ENCODE measurements at places on chromosomes 5 and 9.
A peak's percentile ranks its signal among the peaks of the same experiment; 100 is the strongest.

- DNase-seq: no peak
Measured at GRCh38 chr9:132862533-132862932, 15.6 kb downstream of the AK8 start.

- no peak for DNase-seq
Measured at GRCh38 chr5:169667896-169668674, 31.0 kb downstream of the DOCK2 start.

GRCh38 chr5:44446399-44446798, 57.2 kb upstream of the FGF10 start:
- DNase-seq: no peak

- no peak for DNase-seq
Measured at GRCh38 chr5:67393211-67393610, 196.6 kb upstream of the CD180 start.

DNA sequence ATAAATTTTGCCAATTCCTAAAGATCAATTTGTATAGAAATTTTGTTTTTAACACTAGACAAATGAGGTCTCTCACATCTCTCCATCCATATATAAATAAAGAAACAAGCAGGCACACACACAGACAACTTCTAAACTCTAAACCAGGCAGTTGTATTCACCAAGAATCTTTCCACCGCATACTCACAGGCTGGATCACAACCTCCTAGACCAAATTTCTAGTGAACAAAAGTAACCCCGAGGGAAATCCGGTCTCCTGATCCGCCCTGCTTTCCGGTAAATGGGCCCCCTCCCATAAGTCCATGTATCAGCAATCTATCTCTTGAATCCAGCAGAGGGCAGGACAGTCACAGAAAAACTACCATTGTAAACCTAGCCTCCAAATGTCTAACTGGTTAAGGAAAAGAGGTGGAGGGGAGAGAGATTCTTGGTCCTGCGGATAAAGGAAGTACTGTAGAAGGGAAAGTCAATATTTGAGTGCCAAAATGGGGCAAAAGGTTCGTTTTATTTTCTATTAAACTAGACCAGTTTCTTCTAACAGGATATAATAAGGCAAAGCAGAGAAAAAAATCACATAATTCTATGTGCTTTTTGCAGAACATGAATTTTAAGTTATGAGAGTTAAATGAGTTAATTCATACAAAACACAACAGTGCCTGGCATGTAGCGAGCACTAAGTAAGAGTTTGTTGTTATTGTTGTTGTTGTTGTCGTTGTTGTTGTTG, 4.8 kb upstream of the SMU1 start:
- peak; percentile 82 for DNase-seq

GRCh38 chr5:78795757-78796156, 147.2 kb upstream of the LHFPL2 start:
- no peak for DNase-seq

DNA sequence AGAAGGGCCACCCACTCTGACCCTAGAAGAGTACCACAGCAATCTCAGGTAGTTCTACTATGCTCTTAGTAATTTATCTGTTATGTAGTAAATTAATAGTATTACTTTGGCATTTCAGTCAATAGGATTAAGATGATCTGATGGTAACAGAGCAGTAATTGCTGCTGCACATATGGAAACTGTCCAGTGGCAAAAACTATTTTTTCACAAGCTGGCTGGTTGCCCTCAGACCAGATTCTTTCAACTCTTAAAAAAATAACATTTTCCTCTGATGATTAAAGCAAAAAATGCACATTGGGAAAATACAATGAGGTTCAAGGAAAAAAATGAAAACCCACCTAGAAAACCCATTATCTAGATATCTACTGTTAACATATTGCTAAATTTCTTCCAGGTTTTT, 19.7 kb downstream of the GLRA1 start:
- DNase-seq: no peak

DNA sequence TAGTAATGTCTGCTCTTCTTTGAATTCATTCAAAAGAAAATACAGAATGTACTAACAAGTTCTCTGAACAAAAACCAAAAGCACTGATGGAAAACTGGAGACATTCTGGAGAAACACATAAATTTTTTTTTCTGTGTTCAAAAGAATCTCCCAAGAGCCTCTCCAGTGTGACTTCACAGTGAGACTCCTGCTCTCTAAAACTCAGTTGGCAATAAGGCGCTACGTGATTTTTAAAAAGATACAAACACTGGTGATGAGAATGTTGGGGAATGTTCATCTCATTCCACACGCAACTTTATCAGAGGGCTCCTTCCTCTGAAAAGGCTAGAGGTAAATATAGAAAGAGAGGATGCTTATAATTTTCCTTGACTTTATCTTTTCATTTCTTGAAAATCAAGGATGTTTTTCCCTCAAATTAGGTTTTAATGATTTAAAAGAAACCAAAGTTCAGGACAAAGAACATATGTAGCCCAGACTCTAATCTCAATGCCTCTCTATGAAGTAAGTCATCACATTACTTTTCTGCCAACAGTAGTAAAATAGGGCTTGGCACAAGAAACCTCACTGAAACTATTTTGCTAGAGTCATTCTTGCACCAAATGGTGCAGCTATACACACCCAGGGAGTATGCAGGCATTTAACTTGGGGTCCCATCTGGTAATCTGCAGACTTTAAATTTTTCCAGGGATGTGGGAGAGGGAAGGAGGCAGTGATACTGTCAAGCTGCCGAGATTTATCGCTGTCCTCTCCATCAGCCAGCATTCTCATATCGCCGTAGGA, 12.9 kb upstream of the AOPEP start:
- no peak for DNase-seq

DNA sequence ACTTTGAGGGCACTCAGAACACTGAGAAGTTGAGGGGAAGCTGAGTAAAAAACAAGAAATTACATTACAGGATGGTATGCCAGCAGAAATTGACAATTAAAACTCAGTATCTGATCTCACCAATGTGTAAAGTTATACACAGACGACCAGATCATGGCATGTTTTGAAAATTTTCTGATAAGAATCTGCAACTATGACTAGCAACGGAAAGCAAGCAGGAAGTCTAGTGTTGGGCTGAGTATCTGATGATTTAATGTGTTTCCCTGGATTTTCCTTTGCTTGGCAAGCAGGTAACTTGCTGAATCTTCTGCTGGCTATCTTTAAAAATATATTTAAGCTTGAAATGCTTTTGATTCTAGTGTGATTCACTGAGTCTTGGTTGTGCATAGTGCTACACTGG, 5.2 kb upstream of the GCNT4 start:
- no peak for DNase-seq

DNA sequence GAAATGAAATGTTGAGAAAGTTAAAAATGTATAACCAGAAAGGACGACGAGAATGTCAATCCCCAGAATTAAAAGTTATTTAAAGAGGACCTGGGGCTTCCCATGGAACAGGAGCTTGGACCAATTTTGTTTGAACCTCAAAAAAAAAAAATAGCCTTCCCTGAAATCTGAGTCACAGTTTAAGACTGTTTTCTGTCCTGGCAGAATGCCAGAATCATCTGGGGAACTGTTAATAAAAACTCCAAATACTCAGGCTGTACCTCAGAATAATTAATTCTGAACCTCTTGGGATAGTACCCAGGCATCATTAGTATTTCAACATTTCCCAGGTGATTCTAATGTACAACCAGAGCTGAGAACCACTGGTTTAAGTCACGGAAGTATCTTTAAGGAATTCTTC, 102.2 kb upstream of the SLCO6A1 start:
- no peak for DNase-seq

- DNase-seq: no peak
Measured at GRCh38 chr9:135813671-135814290, 93.6 kb downstream of the CAMSAP1 start.

- no peak for DNase-seq
Measured at GRCh38 chr9:18689921-18690320, 216.0 kb downstream of the ADAMTSL1 start.

- DNase-seq: no peak
Measured at GRCh38 chr5:178440181-178440580, 150.0 kb downstream of the COL23A1 start.

- no peak for DNase-seq
Measured at GRCh38 chr5:175687231-175687701, 29.4 kb downstream of the HRH2 start.
